Suppressor macrophage treated with lipopolysaccharide for 1 hour (primary cell): ENCODE measurements at places on chromosomes 6 and 20.

DNA sequence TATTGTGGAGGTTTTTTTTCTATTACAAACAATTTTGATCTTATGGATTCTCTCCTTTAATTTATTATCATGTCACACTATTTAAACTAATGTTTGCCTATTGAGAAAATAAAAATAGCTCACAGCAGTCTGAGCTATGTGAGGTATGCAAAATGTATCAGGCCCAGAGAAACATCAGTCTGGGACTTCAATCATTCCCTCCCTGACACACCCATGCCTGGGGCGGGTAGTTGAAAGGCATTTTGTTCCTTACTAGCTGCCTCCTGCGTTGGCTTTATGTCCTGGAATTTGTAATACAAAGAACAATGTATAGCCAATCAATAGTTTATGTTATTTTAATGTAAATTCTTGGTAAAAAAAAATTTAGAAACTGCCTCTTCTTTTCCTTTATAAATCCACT lies 403.3 kb downstream of the EPM2A start:
- DNase-seq, result no peak

DNA sequence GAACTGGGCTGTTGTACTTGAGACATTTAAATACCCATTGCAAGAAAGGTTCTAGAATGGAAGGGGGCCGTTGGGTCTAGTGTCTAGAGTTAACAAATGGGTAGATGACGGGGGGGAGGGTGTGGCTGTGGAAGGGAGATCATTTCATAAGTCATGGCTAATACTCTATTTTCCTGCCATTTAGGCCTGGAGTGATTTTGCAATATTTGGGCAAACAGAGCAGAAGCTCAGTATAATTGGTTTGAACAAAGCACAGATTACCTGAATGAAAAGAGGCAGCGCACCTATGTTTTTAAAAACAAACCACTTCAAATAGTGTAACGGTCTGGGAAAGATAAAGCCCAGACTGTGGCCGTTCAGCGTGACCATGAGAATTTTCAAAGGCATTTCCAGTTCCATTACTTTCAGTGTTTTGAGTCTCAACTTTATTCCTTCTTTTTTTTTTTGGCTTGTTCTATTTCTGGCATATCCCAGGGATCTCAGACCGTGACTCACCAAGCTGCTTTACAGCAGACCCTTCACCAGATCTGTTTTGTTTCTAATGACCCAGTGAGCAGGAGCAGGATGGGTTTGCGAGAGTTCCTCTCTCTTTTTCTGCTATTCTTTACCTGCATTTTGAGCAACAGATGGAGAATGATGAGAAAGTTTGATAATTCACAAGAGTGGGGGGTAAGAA lies 73.7 kb downstream of the LYRM2 start:
- DNase-seq, result no peak

DNA sequence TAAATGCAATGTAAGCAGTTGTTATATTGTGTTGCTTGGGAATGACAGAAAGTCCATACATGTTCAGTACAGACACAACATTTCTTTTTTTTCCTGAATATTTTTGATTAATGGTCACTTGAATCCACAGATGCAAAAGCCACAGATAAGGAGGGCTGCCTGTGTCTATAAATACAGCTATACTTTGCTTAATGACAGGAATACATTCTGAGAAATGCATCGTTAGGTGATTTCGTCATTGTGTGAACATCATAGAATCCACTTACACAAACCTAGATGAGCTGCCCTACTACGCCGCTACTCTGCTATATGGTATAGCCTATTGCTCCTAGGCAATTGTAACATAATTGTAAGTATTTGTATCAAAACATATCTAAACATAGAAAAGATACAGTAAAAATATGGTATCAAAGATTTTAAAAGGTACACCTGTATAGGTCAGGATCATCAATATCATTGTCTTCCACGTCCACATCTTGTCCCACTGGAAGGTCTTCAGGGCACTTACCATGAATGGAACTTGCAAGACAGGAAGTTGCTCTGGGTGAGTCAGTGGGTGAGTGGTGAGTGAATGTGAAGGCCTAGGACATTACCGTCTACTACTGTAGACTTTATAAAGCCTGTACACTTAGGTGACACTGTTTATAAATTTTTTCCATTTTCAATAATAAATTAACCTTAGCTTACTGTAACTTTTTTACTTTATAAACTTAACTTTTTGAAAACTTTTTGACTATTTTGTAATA lies 27.9 kb upstream of the POPDC3 start:
- no peak for DNase-seq

- no peak for DNase-seq
Measured at GRCh38 chr6:141164042-141164743, 968.5 kb upstream of the GJE1 start.

GRCh38 chr6:24899997-24900325 lies 35.8 kb downstream of the RIPOR2 start:
- DNase-seq, result no peak

DNA sequence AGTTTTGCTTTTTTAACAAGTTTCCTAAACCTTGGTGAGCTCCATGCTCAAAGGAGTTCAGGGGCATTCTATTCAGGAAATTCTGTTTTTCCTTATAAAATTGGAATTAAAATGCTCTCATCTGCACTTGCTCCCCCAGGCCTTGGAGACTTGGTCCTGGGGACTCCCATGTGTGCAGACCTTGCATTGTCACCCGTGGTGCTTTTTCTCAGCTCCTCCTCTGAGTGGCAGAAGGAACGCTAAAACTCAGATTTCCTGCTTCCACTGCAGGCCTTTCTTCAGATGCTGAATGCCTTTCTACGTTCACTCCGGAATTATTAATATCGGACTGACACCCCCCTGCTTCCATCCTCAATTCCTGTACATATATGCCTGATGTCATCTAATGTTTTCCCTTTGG lies 248.7 kb upstream of the RREB1 start:
- no peak for DNase-seq

DNA sequence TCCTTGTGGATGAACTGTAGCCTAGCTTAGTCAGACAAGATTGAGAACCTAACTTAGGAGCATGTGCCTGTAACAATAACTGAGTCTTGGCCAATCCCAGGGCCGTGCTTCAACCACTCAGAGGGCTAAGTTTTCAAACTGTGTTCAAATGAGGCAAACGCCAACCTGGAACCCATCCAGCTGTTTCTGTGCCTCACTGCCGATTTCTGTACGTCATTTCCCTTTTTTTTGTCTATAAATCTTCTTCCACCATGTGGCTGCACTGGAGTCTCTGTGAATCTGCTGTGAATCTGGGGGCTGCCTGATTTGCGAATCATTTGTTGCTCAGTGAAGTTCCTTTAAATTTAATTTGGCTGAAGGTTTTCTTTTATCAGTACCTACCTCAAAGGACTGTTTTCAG lies 115.0 kb upstream of the CHD6 start:
- peak; percentile 36 for DNase-seq

- DNase-seq, result no peak
Measured at GRCh38 chr6:155374681-155375080, 60.4 kb upstream of the TFB1M start.
